ENCODE measurements at places on chromosomes 2 and 18.

DNA sequence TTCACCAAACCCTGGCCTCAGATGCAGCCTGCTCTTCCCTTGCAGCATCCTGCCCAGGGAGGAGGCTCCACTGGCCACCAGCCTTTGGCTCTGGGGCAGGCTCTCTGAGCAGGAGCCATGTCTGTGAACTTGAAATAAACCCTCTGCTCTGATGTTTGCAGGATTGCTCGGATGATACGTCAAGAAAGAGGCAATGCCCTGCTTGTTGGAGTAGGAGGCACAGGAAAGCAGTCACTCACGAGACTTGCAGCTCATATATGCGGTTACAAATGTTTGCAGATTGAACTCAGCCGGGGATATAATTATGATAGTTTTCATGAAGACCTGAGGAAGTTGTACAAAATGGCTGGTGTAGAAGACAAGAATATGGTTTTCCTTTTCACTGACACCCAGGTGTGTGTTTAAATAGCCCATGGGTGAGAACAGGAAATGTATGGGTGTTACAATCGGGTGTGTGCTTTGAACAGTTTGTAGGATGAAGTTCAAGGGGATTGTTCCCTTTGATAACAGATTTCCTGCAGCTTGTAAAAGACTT, 177.9 kb downstream of the DNAH6 start:
- no peak for DNase-seq

DNA sequence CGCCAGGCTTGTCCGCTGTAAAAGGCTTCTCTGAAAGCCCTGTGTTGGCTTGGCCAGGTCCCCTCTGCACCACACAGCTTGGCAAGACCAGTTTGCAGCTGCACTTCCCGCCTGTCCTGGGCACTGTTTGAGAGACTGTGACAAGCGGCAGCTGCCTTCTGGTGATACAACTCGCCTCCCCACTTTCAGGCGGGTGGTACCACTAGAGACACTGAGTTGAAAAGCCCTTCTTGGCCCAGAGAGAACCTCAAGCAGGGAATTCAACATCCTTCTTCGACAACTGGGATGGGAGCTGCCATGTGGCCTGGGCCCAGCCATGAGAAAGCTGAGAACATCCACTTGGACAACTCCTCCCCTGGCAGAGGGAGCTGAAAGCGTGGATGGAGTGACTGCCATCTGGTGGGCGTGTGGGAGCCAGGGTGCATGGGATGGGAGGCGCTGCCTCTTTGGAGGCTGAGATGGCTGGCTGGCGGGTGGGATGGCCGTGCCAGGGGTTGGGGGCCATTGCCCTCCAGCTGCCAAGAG, 125.5 kb upstream of the REV1 start:
- peak; percentile 18 for DNase-seq

GRCh38 chr18:42178376-42179080, 223.5 kb downstream of the PIK3C3 start:
- DNase-seq, result no peak

- DNase-seq, result no peak
These were observed 18.3 kb downstream of the CDC42EP3 start for GRCh38 chr2:37653093-37653492.

- DNase-seq, result no peak
These were observed 27.2 kb upstream of the PTPN2 start for GRCh38 chr18:12911025-12911928.

DNA sequence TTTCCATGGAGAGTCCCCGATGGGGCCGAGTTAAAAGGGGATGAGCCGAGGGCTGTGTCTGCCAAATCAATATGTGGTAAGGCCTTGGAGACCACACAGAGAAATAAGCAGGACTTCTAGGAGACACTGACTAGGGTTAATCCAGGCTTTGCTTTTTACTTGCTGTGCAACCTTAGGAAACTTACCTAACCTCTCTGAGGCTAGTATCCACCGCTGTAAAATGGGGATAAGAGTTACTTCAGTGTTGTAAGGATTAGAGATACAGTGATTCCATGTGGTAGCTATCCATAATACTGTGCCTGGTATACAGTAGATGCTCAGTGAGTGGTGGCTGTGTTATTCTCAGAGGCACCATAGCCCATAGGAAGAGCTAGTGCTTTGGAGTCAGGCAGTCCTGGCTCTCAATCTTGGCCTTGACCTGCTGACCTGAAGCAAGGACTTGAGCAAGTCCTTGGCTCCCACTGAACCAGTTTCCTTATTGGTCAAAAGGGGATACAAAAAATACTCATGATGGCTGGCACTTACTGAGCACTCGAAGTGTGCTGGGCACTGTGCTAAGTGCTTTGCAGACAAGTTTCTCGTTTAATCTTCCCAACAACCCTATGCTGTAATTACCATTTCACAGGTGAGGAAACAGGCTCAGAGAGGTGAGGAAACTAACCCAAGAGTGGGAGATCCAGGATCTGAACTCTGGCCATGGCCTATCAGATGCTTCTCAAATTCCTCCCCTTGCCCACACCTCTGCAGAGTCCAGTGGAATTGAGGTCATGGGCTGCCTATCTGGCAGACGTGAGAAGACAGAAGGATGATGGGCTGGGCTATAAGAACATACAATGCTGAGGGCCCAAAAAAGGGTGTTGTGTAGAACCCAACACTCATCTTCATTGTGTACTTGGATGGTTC, 12.0 kb upstream of the DES start:
- no peak for DNase-seq

- DNase-seq, result no peak
These were observed 50.3 kb downstream of the INHBB start for GRCh38 chr2:120396013-120396860.

- peak; percentile 36 for DNase-seq
These were observed 214.1 kb upstream of the STON1 start for GRCh38 chr2:48315896-48316194.

DNA sequence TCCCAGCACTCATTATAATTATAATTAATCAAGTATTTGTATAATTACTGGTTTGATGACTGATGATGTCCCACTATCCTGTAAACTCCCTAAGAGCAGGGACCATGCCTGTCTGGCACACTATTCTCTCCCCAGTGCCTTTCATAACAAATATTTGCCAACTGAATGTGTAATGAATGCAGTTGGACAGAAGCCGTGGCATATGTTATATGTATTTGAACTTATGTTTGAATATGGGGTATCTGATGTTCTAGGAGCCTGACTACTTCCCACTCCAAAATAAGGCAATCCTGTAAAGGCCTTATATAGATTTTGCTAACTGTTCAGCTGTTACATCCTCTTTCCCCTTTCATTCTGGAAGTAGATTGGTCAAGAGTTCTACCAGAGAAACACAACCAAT, 19.7 kb downstream of the OSBPL6 start:
- no peak for DNase-seq

- peak; percentile 5 for DNase-seq
These were observed 616 bp upstream of the RBMS1 start for GRCh38 chr2:160494201-160494644.

GRCh38 chr2:222969491-222969890, 82.5 kb upstream of the KCNE4 start:
- DNase-seq, result peak; percentile 32

DNA sequence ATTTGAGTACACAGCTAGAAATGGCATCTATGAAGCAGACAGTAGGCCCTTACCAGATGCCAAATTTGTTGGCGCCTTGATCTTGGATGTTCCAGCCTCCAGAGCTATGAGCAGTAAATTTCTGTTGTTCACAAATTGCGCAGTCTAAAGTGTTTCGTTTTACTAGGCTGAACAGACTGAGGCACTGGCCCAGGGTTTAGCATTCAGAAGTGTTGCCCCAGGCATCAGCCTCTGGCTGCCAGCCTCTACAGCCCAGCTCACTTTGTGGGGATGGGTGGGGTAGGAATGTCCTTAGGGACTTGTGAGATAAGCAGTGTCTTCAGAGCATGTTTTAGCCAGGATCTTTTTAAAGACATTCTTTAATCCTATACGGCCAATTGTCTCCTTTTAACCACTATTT, 51.5 kb upstream of the MGAT5 start:
- DNase-seq, result no peak

GRCh38 chr2:229943171-229943570, 20.9 kb downstream of the FBXO36 start:
- no peak for DNase-seq

DNA sequence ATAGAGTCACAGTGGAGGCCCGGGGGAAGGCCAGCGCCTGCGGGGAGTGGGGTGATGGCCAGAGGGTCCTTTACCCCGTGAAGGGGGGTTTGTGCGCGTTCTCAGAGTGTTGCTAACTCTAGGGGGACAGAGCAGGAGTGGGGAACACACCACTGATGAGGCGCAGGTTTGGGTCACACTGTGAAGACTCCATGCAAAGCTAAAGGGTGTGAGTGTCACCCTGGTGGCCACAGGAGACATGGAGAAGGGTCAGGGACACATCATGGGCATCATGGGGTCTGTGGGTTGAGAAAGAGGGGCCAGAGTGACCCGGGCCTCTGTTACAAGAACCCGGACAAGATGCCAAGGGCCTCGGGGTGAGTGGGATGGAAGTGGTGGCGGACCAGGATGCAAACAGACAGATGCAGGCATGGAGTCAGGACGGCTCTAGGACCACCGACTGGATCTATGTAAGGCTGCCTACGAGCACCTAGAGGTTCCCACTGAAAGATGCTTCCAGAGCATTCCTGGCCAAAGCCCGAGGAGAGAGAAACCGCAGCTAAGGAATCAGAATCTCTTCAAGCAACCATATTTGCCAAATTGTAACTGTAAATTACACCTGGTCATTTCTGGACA, 84.3 kb downstream of the PXDN start:
- no peak for DNase-seq

GRCh38 chr18:24725644-24726415, 265.4 kb downstream of the HRH4 start:
- no peak for DNase-seq

- DNase-seq, result no peak
These were observed 105.1 kb upstream of the PXDN start for GRCh38 chr2:1849450-1849849.

- no peak for DNase-seq
These were observed 12.1 kb upstream of the AMER3 start for GRCh38 chr2:130743278-130743677.

- peak; percentile 78 for DNase-seq
These were observed 198.2 kb downstream of the PRKCE start for GRCh38 chr2:45849491-45850283.

GRCh38 chr2:122034777-122035176, 279.3 kb downstream of the TSN start:
- DNase-seq, result no peak

DNA sequence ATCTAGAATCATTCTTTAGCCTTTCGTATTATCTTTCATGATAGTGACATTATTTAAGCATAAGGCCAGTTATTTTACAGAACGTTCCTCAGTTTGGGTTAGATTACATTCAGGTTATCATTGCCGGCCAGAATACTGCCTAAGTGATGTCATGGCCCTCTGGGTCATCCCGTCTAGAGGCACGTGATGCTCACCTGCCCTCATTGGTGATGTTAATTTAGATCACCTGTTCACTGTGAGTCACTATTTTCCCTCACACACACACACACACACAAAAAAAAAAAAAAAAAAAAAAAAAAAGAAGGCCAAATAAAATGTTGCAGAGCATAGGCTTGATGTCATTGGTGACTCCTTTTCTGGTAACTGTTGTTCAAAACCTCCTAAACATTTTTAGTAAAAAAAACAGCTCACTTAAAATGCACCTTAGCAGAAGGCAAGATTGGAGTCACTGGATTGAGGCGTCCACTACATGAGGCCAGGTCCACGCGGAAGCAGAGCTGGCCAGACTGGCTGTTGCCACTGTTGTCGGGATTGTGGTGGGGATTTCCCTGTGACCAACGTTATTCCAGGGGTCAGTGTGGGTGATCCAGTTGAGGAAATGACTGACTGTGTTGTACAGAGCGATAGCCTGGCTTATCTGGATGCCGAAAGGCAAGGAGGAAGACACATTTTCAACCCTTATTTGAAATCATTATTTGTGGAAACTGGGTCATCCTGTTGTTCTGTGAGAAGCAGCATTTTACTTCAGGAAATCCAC, 52.1 kb upstream of the CNGA3 start:
- no peak for DNase-seq

DNA sequence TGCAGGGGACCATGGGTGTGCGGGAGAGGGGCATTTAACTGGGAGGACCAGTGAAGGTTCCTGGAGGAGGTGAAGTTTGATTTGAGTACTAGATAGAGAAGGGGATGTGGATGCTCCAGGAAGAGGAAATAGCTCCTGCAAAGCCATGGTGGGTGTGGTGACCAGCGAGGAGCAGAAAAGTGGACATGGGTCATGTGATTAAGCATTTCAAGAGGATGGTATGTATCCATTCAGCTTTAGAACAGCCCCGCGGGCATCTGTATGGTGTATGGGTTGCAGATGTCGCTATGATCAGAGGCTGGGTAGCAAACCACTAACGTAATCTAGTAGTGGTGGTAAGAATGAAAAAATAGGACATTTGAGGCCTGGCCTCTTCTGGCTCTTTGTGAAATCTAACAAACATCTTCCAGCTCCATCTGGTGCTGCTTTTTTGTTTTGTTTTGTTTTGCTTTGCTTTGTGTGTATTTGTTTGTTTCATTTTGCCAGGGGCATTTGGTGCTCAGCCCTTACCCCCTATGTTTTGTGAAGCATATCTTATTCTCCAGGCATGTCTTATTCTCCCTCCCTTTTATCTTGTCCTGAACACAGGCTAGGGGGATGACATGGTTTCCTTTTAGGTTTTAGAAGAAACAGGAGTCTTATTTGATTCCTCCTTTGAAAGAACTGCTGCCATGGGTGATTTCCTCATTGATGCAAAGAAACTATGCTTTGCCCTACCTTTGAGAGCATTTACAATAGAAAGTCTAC, 226.1 kb downstream of the LRRTM1 start:
- DNase-seq, result no peak

DNA sequence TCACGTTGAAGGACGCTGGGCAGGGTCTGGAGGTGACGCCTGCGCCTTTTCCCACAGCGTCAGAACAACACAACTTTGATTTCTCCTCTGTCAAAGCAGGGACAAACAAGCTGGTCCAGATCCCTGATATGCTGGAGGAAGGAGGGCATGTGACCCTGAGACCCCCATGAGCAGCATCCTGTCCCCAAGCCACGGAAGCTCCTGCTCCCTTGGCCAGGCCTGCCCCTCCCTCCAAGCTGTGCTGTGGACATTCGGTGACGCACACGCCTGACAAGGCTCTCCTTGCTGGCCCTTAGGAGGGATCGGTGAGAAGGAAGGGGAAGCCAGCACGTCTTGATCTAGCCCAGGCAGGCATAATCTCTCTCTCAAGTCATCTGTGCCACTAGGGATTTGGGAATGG, 11.3 kb downstream of the MLPH start:
- DNase-seq, result no peak

- no peak for DNase-seq
These were observed 40.6 kb downstream of the BOLA3 start for GRCh38 chr2:74107071-74107470.

GRCh38 chr18:6207941-6208340, 206.8 kb downstream of the L3MBTL4 start:
- DNase-seq, result no peak

GRCh38 chr2:9139491-9140443, 66.8 kb upstream of the ASAP2 start:
- peak; percentile 68 for DNase-seq

- peak; percentile 97 for DNase-seq
These were observed 8.2 kb upstream of the GPR17 start for GRCh38 chr2:127637725-127638252.
